ENCODE measurements at places on chromosomes 11 and 22.

DNA sequence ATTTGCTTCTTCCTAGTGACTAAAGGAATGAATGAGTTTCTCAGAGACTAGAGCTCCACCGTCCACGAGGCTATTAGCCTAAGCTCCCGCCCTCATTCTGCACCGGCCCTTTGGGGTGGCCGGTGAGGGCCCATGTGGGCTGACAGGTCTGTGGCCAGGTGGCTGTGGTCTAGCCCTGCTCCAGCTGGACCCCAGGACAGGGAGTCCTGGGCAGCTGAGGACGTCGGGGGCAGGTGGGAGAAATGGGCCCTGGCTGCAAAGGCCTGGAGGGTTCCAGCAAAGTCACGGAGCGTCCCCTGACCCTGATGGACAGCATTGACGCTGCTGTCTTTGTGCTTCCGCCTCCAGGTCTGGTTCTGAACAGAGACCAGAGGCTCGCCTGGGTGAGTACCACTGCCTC is 12.2 kb downstream of the SERHL2 start:
- no peak for DNase-seq

- no peak for DNase-seq
Measured at GRCh38 chr11:86160541-86161149, 83.9 kb upstream of the EED start.

- no peak for DNase-seq
Measured at GRCh38 chr11:70153133-70153727, 49.9 kb upstream of the FADD start.

GRCh38 chr11:79021601-79022000 is 419.2 kb downstream of the TENM4 start:
- DNase-seq, result no peak

DNA sequence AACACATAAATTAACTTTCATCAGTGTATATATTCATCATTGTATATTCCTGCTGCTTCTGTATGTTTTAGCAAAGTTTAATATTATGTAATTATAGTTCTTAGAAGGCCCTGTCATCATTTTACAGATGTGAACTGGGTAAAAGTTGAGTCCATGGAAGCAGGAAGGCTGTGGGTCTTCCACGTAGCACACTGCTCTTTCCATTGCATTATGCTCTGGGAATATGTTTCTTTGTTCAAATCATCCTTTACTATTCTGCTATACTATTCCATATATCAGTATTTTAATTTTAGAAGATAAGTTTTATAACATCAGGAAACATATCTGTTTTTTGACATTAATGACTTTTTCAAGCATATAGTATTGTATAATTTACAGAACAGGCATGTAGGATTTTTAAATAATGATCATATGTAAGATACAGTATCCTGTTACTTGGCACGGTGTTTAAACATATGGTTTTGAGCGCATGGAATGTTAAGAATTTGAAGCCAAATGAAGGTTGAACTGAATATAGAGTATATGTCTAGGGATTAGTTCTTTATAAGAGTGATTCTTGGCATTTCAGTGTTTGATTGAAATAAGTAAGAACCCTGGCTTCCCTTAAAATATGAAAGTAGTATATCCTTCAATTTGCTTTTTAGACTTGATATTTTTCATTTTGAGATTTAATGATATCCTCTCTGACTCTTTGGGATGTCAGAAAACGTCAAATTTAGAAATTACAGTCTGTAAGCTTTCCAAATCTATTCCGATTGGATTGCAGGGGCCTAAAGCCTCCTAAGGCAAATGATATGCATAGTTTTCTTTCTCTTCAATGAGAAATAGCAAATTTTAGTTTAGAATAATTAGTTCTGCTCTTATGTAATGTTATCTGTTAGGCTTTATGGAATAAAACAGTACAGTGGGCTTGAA is 8.6 kb downstream of the CCDC81 start:
- DNase-seq, result no peak

- no peak for DNase-seq
Measured at GRCh38 chr11:32549611-32550187, 33.9 kb upstream of the EIF3M start.

GRCh38 chr11:104841973-104842525 is 56.2 kb downstream of the CASP12 start:
- DNase-seq, result no peak

- DNase-seq, result no peak
Measured at GRCh38 chr11:34856251-34856650, 59.9 kb downstream of the APIP start.

DNA sequence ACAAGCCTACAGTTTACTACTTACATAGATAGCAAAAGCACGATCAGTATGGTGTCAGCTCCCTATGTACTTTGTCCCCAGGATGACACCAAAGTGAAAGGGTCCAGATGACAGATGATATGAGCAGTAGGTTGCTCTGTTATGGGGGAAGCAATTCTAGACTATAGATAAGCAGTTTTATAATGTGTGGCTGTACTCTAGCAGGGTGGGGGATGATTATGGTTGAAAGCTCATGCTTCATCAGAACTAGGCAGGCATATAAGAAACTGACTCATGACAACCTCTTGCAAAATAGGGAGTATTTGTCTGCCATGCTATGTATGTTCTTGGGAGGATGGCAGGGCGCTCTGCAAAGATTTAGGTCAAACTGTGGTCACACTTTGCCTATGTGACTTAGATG is 158.2 kb upstream of the ZBED5 start:
- DNase-seq, result no peak

GRCh38 chr11:122601141-122602125 is 54.1 kb upstream of the UBASH3B start:
- DNase-seq, result no peak

GRCh38 chr11:64210301-64211020 is 3.9 kb downstream of the FERMT3 start:
- no peak for DNase-seq

- no peak for DNase-seq
Measured at GRCh38 chr22:44540756-44541670, 43.0 kb upstream of the RTL6 start.

DNA sequence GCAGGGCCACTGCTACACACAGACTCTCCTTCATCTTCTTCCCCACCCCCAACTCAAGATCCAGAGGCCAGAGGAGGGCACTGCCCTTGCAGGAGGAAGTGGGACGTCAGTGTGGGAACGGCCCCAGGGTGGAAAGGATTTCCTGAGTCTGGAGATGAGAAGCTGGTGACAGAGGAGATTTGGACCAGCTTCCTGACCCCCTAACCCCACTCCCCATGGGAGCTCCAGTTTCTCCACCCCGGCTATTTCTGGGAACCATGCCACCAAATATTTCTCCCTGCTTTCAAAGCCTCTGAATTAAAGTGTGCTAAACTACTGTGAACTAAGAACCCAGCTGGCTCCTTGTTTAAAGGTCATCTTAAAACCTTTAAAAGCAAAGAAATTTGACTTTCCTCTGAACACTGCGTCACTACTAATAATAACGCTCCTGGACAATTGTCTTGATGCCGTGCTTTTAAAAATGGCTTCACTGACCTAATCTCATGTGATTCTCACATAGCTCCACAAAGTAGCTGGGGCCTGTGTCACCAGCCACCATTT is 46.6 kb downstream of the CWC15 start:
- no peak for DNase-seq

- no peak for DNase-seq
Measured at GRCh38 chr22:29014773-29015172, 46.9 kb downstream of the C22orf31 start.

GRCh38 chr11:85759915-85760314 is 51.0 kb downstream of the SYTL2 start:
- DNase-seq, result no peak

DNA sequence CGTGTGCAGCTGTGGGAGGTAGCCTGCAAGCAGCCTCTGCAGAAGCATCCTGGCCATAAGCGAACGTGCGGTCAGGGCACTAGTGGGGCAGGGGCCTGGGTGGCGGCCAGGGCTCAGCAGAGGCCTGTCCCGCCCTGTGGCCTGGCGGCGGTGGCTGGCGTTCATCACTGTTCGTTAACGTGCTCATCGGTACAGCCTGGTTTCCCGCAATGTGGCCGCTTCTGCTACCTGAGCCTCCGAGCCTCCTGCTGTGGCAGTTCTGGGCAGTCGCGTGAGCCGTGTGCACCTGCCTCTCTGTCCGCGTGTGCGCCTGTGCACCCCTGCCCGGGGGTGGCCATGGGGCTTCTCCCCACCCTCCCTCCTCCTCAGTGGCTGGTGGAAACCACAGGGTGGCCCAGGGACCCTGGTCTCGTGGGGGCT is 117.9 kb downstream of the KCNQ1OT1 start:
- no peak for DNase-seq

DNA sequence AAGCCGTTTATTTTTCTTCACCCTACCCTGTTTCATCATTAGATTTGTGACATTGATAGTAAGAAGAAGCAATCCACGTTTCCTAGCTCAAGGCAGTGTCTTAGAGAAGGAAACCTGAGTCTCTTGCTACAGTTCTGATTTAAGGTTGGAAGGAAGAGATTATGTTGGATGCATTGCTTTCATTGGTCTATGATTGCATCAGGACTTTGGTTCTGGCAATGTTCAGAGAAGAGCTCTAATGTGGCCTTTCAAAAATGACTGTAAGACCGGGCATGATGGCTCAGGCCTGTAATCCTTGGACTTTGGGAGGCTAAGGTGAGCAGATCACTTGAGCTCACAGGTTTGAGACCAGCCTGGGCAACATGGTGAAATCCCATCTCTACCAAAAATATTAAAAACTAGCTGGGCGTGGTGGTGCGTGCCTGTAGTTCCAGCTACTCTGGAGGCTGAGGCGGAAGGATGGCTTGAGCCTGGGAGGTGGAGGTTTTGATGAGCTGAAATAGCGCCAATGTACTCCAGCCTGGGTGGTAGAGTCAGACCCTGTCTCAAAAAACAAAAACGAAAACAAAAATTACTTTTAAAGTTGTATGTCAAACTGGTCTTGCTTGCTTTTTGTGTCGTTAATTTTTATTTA is 4.1 kb downstream of the NUCB2 start:
- no peak for DNase-seq

DNA sequence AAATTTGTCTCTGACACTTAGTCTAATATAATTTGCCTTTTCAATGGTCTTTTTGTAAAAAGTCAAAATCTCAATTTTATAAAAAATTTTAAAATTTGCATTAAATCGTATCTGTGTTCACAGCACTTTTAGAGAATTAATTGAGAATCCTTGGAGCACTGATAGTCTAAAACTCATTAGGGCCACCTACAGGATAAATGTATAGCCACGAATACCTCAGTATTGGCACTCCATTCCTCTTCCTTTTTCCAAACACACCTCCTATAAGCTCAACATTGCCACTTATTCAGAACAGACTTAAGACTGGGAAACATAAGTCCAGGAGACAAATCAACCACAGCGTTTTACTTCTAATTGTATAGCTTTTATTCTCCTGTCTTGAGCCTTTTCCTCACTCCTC is 776.0 kb upstream of the ARHGAP42 start:
- DNase-seq, result no peak

- no peak for DNase-seq
Measured at GRCh38 chr11:75023446-75024067, 34.8 kb downstream of the NEU3 start.

- no peak for DNase-seq
Measured at GRCh38 chr22:30486661-30487115, 14.9 kb upstream of the SEC14L3 start.

DNA sequence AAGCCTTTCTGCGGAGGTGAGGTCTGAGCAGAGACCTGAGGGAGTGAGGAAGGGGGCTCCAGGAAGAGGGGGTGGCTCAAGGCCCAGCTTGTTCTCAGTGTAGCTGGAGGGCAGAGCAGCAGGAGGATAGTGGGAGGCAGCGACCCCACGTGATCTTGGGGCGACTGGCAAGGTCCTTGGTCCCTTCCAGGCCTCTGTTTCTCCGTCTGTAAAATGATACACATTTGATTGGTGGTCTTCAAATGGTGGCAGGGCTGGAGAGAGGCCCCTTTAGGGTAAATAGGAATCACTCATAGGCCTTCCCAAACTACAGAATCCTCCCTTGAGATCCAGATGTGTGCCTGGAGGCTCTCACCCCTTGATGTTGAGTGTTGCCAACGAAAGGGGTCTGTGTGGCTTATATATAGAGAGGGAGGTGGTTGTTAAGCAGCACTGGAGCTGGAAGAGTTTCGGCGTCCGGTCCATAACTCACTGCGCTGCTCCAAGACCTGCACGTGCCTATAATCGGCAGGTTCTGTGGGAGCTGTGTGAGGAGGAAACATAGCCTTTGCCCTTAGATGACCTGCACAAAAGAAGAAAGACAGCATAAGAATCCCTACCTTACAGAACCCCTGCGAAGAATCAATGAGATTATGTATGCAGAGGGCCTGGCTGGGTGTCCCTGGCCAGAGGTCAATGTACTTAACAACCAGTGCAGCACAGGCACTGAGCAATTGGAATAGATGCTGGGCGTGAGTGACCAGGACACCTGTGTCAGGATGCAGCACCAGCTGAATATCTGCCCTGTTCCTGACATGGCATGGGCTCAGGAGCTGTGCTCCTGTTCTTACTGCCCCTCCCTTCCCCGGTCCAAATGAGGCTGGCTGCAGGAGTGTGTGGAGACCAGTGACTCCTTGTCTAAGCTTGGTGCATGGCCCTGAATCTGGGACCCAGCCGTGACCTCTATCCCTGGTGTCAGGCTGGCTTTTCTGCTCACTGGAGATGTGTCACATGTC is 28.7 kb downstream of the OTOG start:
- no peak for DNase-seq

GRCh38 chr11:86737737-86738136 is 62.6 kb upstream of the PRSS23 start:
- no peak for DNase-seq

DNA sequence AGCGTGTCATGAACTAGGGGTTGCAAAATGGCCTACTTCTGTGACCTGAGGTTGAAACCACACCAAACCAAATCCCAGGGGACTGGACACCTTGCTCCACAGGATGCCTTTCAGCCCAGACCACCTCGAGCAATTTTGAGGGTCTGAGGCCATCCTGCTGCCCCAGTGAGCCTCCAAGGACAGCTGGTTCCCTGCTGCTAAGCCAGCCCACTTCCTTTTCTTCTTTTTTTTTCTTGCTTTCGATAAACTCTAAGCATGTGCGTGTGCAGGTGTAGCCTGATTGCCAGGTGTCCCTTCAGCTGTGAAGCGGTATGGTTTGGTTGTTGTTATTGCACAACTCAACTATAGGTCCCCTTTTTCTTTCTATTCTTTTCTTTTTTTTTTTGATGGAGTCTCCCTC is 2.7 kb downstream of the CRYBB1 start:
- no peak for DNase-seq

GRCh38 chr11:77542296-77542695 is 47.5 kb upstream of the AQP11 start:
- DNase-seq, result no peak

GRCh38 chr11:10314199-10315072 is 9.6 kb downstream of the ADM start:
- peak; percentile 16 for DNase-seq

DNA sequence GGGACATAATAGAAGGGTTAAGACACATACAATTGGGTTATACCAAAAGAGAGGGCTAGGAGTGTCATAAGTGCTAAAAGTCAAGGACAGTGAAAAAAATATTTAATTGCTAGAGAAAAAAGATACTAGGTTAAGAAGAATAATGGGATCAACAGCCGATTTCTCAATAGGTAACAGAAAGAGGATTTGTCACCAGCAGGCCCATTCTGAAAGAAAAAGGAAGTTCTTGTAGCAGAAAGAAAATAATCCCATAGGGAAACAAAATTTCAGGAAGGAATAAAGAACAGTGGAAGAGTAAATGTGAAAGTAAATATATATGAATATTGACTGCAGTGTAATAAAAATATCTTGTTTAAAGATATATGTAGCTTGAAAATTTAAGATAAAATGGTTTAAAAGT is 43.3 kb upstream of the ADORA2A start:
- no peak for DNase-seq

- DNase-seq, result no peak
Measured at GRCh38 chr11:122264121-122264520, 148.1 kb upstream of the BLID start.

All from activated T-helper 2 cell treated with anti-CD3 and anti-CD28 coated beads, Interferon-gamma antibody, Interleukin-2, Interleukin-4, amounts not matched to agents 10 μg/mL and 5 μg/mL and 100 μg/mL, durations not matched to agents 14 hours and 24 hours and 36 hours (primary cell).